RKO (cell line): ENCODE measurements at places on chromosomes 11 and 22.

DNA sequence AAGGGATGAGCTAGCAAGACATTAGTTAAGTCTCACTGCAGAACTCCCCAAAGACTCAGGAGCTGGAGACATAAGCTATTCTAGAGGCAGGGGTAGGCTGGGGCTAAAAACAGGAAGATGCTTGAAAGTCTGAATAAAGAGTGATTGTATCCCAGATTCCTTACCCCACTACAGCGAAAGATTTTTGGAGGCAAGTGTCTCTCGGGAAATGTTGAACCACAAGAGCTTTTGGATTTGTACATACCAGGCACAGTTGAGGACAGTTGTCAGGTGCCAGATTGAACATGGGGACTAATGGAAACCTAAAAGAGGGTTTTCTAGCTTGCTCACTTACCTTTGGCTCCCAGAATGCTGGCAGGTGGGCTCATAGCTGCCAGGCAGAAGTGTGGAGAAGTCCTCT, 43.5 kb upstream of the OR9Q1 start:
- no peak for DNase-seq

- DNase-seq, result no peak
Observed at GRCh38 chr11:19242179-19242932, 1.6 kb upstream of the E2F8 start.

DNA sequence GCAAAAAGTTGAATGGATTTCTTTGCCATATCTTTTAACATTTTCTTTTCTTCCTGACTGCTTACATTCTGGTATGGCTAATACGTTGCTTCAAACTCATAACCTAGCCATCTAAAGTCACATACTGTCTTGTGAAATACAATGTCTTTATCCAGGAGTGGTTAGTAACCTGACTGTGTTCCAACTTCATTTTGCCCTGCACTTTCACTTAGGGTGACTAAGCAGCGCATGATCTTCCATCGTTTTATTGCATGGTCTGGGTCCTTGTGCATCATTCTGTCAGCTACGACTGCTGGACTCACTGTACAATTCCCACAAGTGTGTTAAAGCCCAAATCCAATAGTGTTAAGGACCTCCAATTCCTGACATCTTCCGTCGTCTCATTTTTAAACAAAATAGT, 403.2 kb downstream of the NTM start:
- no peak for DNase-seq

DNA sequence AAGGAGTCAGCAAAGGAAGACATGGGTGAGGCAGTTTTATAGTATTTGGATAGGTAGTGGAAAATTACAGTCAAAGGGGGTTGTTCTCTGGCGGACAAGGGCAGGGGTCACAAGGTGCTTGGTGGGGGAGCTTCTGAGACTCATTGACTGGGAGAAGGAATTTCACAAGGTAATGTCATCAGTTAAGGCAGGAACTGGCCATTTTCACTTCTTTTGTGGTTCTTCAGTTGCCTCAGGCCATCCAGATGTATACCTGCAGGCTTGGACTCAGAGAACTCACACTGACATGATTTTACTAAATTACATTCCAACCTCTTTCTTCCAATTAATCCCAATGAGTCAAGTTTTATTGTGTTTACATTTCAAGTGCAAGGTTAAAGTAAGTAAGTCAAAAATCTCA, 240.5 kb upstream of the API5 start:
- no peak for DNase-seq
